Activated CD4-positive, alpha-beta T cell treated with anti-CD3 and anti-CD28 coated beads, Interleukin-2, amount 50 U/mL, for 1 hour (primary cell): ENCODE measurements at places on chromosomes 12 and 14.

DNA sequence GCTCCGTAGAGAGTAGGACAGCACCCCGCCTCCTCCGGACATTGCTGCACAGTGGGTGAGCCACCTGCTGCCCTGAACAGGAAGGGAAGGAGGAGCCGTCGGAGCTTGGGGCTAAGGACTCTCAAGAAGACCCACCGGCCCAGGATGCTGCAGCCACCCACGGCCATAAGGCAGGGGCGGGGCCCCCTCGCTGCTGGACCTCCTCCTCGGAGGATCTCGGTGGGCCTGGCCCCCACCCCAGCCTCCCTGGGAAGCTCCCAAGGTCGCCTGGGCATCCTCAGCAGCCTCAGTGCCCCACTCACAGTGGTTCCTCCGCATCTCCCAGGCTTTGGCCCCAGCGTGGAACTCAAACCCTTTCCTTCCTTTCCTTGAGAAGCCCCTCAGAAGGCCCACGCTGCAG, 68.6 kb upstream of the DIO3 start:
- DNase-seq, result no peak

DNA sequence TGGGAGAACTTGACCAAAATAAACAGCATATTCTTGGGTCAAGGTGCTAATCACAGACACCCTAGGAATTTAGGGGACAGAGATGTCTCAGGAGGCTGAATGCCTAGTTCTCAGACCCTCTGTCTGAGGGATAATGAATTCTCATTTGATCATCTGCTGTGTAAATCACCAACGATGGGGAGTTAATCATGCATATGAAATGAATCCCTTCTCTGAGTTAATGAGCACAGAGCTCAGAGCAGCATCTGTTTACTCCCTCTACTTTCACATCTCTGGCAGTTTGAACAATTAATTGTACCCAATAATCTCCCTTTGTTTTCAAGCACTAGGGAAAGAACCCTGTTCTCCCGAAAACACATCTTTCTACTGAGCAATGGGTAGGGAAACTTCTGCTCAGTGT, 129.4 kb upstream of the SRRM4 start:
- DNase-seq, result no peak

GRCh38 chr14:24857277-24857676, 192.7 kb downstream of the STXBP6 start:
- no peak for DNase-seq

- peak; percentile 37 for DNase-seq
These were observed 430 bp downstream of the SLC41A2 start for GRCh38 chr12:104957719-104958000.

- no peak for DNase-seq
These were observed 106.7 kb downstream of the KIF26A start for GRCh38 chr14:104245075-104245474.

DNA sequence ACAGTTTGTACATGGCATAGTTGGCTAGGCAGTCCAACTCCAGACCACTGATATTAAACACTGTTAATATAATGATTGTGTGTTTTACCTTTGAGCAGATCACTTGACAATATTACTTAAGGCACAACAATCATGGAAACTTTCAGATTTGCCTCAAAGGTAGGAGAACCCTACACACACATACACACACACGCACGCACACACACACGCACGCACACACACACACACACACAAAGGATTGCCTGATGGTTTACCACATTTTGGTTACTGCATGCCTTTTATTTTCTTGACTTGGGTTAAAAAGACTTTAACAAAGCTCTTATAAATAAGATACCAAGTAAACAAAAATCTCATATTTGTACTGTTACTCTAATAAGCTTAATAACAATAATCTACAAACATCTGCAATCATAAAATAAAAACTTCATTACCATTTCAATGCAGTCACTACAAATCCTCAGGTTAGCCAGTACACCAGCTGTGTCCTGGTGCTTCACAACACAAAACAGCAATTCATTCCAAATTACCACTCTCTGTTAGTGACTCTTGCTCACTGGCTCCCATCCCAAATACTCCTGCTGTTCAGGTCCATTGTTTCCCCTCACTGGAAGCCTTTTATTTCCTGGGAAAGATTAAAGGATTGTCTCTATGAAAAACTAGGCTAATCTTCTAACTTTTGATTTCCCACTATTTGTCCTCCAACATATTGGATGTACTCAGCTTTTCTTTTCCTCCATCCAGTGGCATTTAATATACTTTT, 175.2 kb upstream of the ATP2B1 start:
- DNase-seq, result no peak

- no peak for DNase-seq
These were observed 50.1 kb downstream of the GALNT9 start for GRCh38 chr12:132279184-132279889.

GRCh38 chr14:60656686-60657455, 7.6 kb upstream of the SIX1 start:
- DNase-seq, result no peak

GRCh38 chr12:10154145-10154496, 17.8 kb downstream of the OLR1 start:
- no peak for DNase-seq

DNA sequence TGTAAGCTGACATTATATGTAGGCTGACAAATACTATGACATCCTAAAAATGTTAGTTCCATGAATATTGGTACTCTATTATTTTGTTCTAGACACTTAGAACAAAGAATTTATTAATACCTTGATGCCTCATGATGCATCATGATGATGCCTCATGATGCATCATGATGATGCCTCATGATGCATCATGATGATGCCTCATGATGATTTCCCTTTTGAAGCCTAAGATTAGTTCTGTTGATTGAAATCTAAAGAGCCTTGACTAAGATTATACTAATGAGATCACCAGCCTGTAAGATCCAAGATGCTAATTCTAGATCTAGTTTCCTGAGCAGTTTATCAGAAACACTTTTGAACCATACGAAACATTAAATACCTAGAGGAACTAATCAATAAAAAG, 4.6 kb upstream of the CEP128 start:
- no peak for DNase-seq

GRCh38 chr14:56808383-56809269, 1.7 kb downstream of the OTX2 start:
- DNase-seq, result no peak

DNA sequence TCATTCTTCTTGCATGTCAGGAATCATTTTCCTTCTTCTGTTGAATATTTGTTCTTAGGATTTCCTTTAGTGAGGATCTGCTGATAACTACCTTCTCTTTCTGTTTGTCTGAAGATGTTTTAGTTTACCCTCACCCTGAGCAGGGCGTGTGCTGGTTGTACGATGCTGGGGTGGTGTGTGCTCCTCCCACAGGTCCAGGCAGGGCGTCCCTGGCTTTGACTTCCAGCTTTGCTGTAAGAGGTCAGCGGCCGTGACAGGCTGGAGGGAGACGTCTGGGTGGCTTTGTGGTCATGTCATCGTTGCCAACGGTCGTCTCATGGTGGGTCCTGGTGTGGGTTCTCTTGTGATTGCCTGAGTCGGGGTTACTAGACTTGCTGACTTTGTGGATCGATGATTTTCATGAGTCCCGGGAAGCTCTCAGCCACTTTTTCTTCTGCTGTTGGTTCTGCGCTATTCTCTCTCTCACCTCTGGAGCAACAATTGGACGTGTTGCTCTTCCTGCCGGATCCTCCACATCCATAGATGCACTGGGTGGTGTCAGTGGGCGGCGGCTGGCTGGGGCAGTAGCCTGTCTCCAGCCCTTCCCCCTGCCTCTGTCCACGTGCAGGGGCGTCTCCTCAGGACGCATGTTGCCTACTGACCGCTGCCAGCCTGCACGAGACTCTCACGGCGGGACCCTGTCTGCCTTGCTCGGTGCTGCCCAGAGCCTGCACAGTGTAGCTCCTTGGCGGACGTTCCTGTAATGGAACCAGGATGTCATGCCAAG, 8.4 kb downstream of the PACS2 start:
- DNase-seq, result no peak

GRCh38 chr12:32249777-32250176, 143.1 kb downstream of the BICD1 start:
- no peak for DNase-seq

GRCh38 chr12:70271025-70271424, 27.8 kb downstream of the CNOT2 start:
- DNase-seq, result no peak

GRCh38 chr12:121444842-121445202, 44.9 kb downstream of the RNF34 start:
- DNase-seq, result no peak

DNA sequence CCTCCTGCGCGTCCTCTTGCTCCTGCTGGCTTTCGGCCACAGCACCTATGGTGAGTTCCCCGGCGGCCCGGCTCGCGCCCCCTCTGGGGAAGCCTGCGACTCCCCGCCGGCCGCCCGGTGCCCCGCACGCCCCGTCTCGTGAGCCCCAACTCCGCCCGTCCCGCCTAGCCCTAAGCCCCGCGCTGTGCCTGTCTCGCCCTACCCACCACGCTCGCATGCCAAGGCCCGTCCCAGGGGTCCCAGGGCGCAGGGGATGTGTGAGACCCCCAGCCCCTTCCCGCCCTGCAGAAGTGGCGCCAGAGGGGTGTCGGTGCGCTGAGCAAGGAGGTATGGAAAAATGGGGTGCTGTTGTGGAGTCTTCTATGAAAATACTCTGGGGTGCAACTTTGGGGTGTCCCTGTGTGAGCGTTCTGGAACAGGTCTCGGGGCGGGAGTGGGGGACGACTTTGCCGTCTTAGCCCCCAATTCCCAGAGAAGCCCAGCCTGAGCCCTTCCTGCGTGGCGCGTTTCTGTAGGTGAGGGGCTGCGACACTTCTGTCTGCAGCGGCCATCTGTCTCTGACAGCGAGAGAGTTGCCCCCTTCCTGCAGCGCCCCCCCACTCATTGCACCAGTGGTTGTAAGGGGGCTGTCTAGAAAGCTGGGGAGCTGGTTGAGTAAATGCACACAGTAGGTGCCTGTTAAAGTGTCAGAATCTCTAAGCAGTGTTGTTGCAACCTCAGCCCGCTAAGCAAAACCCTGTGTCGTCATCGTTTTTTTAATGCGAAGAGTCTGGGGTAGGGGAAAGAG, 587 bp downstream of the DLK1 start:
- DNase-seq, result no peak

GRCh38 chr14:72909163-72909562, 15.3 kb upstream of the DPF3 start:
- DNase-seq, result no peak

GRCh38 chr14:102586420-102587104, 5.9 kb upstream of the RCOR1 start:
- DNase-seq, result no peak

- DNase-seq, result no peak
These were observed 71.3 kb downstream of the CHGA start for GRCh38 chr14:92994131-92994676.

DNA sequence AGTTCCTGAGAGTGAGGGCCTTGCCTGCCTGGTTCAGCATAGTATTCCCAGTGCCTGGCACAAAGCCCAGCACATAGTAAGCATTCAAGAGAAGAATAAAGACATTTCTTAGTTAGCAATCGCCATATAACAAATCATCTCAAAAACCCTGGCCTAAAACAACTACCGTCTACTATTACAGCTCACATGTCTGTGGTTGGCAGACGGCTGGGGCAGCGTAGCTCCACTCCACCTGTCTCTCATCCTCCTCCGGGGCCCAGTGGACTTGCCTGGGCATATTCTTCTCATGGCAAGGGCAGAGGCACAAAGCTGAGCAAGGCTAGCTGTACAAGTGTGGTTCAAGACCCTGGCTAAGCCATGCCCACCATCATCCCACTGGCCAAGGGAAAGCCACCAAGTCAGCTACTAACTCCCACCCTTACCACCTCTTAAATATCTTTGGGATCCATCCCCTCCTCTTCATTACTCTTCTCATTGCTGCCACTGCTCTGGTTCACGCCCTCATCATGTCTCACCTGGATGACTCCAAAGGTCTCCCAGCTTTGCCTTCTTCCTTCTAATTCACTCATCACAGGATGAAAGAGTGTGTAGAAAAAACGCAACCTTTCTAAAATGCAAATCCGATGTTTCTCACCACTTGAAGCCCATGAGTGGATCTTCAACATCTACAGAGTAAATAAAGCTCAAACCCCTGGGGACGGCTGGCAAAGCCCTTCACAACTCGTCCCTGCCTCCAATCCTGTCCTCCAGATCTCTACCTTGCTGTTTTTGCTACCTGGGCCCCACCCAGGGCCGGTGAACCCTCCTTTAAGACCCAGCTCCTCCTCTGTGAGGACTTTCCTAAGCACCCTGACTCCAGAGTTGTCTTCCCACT, 10.4 kb downstream of the TMEM229B start:
- DNase-seq, result no peak

GRCh38 chr12:94954948-94955592, 48.4 kb downstream of the NDUFA12 start:
- DNase-seq, result no peak

DNA sequence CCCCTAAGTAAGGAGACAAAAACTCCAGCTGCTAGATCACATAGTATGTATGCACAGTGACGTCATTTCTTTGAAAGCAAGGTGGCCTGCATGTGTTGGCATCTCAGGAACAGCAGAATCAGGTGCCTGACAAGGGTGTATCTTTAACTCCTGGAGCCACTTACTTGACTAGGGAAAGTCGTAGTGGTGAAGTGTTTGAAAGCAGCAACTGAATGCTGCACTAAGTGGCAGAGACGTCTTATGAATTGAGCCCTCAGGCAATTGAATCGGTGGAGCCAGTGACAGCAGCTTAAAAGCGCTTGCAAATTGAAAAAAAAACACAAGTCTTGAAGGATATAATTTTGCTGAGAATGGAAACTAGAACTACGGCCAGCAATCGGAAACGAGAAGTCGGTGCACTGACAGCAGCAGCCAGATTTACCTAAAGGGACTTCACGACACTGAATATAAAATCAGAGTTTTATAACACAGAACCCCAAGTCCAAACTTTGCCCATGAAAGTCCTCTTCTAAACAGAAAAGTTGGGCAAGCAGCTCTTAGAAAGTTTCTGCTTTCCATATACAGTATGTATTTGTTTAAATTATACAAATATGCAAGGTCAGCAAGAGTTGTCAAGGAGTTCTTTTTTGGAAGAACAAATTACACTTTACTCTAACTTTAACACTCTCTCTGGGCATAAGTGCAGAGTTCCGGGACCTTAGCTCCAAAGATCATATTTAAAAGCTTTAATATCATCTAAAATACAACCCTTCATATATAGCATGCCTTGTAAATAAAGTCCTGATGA, 1.1 kb downstream of the IGF1 start:
- DNase-seq, result no peak
